ENCODE measurements at places on chromosomes 5 and 9. TPM values are rescaled to one million over a fixed set of nuclear protein-coding genes. Genes with fewer than 3 reads are reported as not detected.

- H3K36me3 ChIP-seq: no peaks in the 10 kb centered on the region
- no peaks in the 10 kb centered on the region for H3K4me1 ChIP-seq
- no peak overlapping the region for H3K27ac ChIP-seq
- H3K4me3 ChIP-seq: no peak overlapping the region
Observed at GRCh38 chr5:73596705-73597328, 29.2 kb upstream of the ARHGEF28 start.

DNA sequence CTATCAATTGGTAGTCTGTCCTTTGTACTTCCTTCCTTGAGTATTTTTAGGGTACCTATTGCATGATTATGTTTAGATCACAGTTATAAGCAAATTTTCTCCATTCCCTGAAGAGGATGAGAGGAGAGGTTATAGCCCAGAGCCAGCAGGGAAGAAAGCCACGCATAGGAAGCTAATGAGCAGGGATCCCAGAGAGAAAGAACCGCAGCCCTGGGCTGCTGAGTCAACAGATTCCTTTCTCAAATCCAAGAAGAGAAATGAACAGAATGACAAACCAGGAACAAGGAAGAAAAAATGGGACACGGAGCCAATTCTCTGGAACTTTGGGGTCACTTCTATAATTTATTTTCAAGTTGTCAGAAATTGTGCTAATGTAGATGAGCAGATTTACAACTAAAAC, 284.5 kb downstream of the RFX3 start:
- H3K4me3 ChIP-seq: no peak overlapping the region
- no peaks in the 10 kb centered on the region for H3K4me1 ChIP-seq
- no peak for DNase-seq

GRCh38 chr9:68433531-68434110, 77.2 kb downstream of the PGM5 start:
- no peak for DNase-seq
- H3K4me3 ChIP-seq: no peak overlapping the region
- no peaks in the 10 kb centered on the region for H3K36me3 ChIP-seq
- no peaks in the 10 kb centered on the region for H3K27me3 ChIP-seq
- peak overlapping the region; percentile 39 for H3K27ac ChIP-seq
- peaks cover 87% of the 10 kb centered on the region for H3K4me1 ChIP-seq

- no peak for DNase-seq
- H3K4me1 ChIP-seq: no peaks in the 10 kb centered on the region
- H3K4me3 ChIP-seq: no peak overlapping the region
- H3K36me3 ChIP-seq: no peaks in the 10 kb centered on the region
Observed at GRCh38 chr5:98391921-98392625, 381.4 kb upstream of the RGMB start.

- H3K4me1 ChIP-seq: no peaks in the 10 kb centered on the region
- no peaks in the 10 kb centered on the region for H3K36me3 ChIP-seq
- H3K4me3 ChIP-seq: no peak overlapping the region
- H3K27me3 ChIP-seq: no peaks in the 10 kb centered on the region
- no peak overlapping the region for H3K27ac ChIP-seq
Observed at GRCh38 chr5:146410272-146410671, 36.9 kb upstream of the TCERG1 start.

DNA sequence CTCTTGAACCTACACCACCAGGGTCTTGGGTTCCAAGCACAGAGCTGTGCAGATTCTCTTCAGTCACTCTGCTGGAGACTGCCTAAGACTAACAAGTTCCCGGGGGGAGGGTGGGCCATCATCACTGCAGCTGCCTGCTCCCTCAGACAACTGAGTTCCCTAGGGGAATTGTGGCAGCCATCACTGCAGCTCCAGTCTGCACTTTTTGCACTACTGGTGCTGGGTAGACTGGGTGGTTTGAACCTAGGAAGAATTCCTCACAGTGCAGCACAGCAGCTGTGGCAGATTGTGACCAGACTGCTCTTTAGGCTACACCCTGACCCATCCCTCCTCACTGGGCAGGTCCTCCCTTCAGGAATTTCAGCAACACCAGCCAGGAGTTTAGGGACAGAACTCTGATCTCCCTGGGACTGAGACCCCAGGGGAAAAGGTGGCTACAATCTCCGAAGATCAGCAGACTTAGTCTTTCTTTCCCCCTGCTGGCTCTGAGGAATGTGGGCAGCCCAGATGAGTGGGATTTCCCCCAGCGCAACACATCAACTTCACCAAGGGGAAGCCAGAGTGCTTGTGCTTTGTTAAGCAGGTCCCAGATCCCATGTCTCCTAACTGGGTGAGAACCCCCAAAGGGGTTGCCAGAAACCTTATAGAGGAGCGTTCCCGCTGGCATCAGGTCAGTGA, 30.9 kb upstream of the RGMB start:
- H3K36me3 ChIP-seq: no peaks in the 10 kb centered on the region
- no peaks in the 10 kb centered on the region for H3K27me3 ChIP-seq
- H3K27ac ChIP-seq: no peak overlapping the region
- H3K4me1 ChIP-seq: no peaks in the 10 kb centered on the region

- peaks cover 6% of the 10 kb centered on the region for H3K36me3 ChIP-seq
- H3K4me3 ChIP-seq: no peak overlapping the region
- peak overlapping the region; percentile 90 for H3K27ac ChIP-seq
- DNase-seq: peak; percentile 62
- H3K27me3 ChIP-seq: no peaks in the 10 kb centered on the region
- H3K4me1 ChIP-seq: peaks cover 90% of the 10 kb centered on the region
Observed at GRCh38 chr9:70056211-70056944, 12.7 kb downstream of the MAMDC2 start.

- no peaks in the 10 kb centered on the region for H3K4me1 ChIP-seq
- no peaks in the 10 kb centered on the region for H3K27me3 ChIP-seq
- no peak overlapping the region for H3K4me3 ChIP-seq
- H3K27ac ChIP-seq: peak overlapping the region; percentile 74
- DNase-seq: no peak
- no peaks in the 10 kb centered on the region for H3K36me3 ChIP-seq
Observed at GRCh38 chr9:120966013-120966369, 39.4 kb upstream of the TRAF1 start.

DNA sequence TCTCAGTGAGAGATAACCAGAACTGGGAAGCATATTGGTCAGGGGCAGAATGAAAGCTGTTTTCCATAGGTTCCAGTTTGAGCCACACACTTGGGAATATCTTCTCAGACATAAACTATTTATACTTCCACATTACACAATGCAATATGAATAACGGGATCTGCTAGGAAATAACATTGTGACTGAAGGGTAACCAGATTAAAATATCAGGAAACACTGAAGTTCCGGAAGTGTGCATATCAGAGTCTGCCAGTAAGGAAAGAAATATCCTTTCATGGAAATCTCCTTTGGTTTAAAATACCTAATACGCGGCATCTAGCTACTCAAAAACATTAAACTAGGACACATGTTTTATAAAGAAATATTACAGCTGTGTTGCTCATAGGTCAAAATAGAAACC, 56.3 kb downstream of the ST8SIA4 start:
- no peak overlapping the region for H3K4me3 ChIP-seq
- no peak for DNase-seq
- H3K36me3 ChIP-seq: no peaks in the 10 kb centered on the region
- H3K27ac ChIP-seq: no peak overlapping the region
- no peaks in the 10 kb centered on the region for H3K27me3 ChIP-seq

- no peaks in the 10 kb centered on the region for H3K36me3 ChIP-seq
- DNase-seq: no peak
- no peak overlapping the region for H3K27ac ChIP-seq
- no peaks in the 10 kb centered on the region for H3K27me3 ChIP-seq
- H3K4me1 ChIP-seq: no peaks in the 10 kb centered on the region
- no peak overlapping the region for H3K4me3 ChIP-seq
Observed at GRCh38 chr5:109652096-109652495, 37.6 kb upstream of the MAN2A1 start.

GRCh38 chr9:120413121-120414048, 166.6 kb downstream of the CDK5RAP2 start:
- no peak overlapping the region for H3K27ac ChIP-seq
- peaks cover 8% of the 10 kb centered on the region for H3K36me3 ChIP-seq
- peaks cover 24% of the 10 kb centered on the region for H3K4me1 ChIP-seq
- H3K4me3 ChIP-seq: no peak overlapping the region
- H3K27me3 ChIP-seq: no peaks in the 10 kb centered on the region

GRCh38 chr5:152331718-152332117, 73.4 kb downstream of the NMUR2 start:
- no peak for DNase-seq
- no peaks in the 10 kb centered on the region for H3K4me1 ChIP-seq
- no peak overlapping the region for H3K4me3 ChIP-seq
- H3K27me3 ChIP-seq: no peaks in the 10 kb centered on the region

DNA sequence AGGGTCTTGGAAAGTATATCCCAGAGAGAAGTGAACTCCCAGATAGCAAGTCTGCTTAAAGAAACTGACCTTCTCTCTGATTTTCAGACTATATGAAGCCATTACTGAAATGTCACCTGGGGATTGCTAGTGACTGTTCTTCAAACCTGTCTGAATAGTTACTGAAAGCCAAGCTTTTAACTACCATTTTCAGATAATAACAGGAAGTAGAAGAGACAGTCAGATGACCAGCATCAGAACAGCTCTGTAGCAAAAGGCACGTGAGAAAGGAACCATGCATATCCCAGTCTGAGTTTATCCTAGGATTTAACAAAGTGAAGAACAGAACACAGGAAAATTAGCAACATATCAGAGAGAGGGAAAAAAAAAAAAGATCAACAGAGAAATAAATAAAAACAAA, 74.9 kb upstream of the SELENOP start:
- no peak overlapping the region for H3K27ac ChIP-seq
- DNase-seq: no peak
- no peaks in the 10 kb centered on the region for H3K4me1 ChIP-seq
- no peaks in the 10 kb centered on the region for H3K27me3 ChIP-seq

DNA sequence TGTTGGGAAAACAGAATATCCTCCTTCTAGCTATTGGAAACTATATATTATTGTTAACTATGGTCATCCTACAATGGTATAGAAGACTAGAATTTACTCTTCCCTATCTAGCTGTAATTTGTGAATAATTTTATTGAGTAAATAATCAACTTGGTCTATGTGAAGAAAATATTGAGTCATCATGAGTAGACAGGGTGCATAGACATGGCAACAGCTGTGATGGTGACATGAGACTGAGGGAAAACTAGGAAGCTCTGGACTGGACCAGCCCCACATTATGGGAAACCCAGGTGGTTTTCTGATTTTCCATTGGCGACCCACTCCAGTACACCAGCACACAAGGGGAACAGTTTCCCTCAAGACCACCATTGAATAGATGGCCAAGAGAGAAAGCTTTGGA, 95.0 kb downstream of the APBA1 start:
- H3K4me1 ChIP-seq: no peaks in the 10 kb centered on the region
- H3K4me3 ChIP-seq: no peak overlapping the region
- H3K27me3 ChIP-seq: no peaks in the 10 kb centered on the region
- DNase-seq: no peak
- no peaks in the 10 kb centered on the region for H3K36me3 ChIP-seq

DNA sequence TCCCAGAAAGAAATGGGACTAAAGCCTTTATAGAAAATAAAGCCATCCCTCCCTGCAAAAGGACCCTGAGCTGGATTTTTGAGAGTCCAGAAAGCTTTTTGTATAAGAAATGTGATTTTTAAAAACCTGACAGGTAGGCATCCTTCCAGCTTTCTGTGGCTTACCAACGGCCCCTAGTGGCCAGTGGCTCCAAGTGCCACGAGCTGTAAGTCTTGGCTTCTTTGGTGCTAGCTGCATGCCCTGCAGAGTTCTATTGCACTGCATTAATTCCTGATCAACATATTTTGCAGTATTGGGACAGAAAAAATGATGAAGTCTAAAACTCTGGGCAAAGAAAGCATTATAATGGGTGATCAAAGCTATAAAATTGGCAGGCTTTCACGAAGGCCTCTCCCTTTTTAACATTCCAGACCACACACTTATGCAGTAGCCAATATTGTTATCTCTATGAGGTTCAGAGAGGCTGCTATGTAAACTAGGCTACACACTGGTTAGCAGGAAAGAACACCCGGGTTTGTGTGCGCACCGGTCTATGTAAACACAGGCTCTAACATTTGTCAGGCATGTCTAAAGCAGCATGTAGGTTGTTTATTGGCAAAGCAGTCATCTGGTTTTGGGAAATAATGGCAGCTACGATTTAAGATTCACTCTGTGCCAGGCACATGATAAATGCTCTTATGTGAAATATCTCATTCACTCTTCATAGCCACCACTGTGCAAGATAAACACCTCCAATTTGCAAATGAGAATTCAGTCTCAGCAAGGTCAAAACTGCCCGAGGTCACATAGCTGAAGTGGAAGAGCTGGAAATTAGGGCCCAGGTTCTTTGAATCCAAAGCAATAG, 55.2 kb downstream of the NMUR2 start:
- no peak for DNase-seq
- no peaks in the 10 kb centered on the region for H3K36me3 ChIP-seq
- no peak overlapping the region for H3K27ac ChIP-seq
- no peaks in the 10 kb centered on the region for H3K4me1 ChIP-seq

CAMK2A gene
- total RNA-seq: 1.7 TPM

PTGDS gene
- 28.5 TPM for total RNA-seq

SPINK6 gene
- total RNA-seq: not detected

CDHR2 gene
- not detected for total RNA-seq

SLCO6A1 gene
- not detected for total RNA-seq

SPOCK1 gene
- 104 TPM for total RNA-seq

PDLIM4 gene
- 117 TPM for total RNA-seq

UNC13B gene
- 14.6 TPM for total RNA-seq

All from sigmoid colon (tissue), 7 donors.